Right renal cortex interstitium (tissue), 3 donors: ENCODE measurements at places on chromosomes 7 and 10. TPM values are rescaled to one million over a fixed set of nuclear protein-coding genes. Genes with fewer than 3 reads are reported as not detected.

GRCh38 chr10:62047960-62048383 is 146.5 kb downstream of the ARID5B start:
- no peak for DNase-seq

Gene OR6B1
- not detected for polyA plus RNA-seq

- DNase-seq, result no peak
Observed at GRCh38 chr7:139639563-139639962, 116.1 kb downstream of the CLEC2L start.

- DNase-seq, result no peak
Observed at GRCh38 chr7:5357951-5358350, 65.7 kb downstream of the TNRC18 start.

Gene TEX47
- polyA plus RNA-seq, result not detected

DNA sequence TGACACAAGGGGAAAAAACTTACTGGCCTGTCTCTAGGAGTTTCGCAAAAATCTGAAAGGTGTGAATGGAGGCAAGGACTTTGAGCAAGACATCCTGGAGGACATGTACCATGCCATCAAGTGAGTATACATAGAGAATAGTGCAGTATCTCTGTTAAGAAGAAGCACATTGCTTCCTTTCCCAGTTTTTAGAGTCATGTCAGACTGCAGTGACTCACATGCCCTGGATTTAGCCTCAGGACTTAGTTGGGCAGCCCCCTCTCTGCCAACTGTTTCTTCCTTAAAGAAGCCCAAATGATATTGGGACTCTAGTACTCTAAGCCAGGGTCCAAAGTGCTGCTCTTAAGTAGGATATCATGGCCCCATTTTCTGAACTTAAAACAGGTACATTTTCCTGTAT is 28.1 kb upstream of the NFKB2 start:
- DNase-seq, result no peak

GRCh38 chr10:11325817-11326216 is 285.6 kb downstream of the USP6NL start:
- DNase-seq, result no peak

GRCh38 chr7:158963771-158964241 is 107.4 kb downstream of the DYNC2I1 start:
- DNase-seq, result no peak

GRCh38 chr7:29588900-29589696 is 25.5 kb downstream of the PRR15 start:
- no peak for DNase-seq

DNA sequence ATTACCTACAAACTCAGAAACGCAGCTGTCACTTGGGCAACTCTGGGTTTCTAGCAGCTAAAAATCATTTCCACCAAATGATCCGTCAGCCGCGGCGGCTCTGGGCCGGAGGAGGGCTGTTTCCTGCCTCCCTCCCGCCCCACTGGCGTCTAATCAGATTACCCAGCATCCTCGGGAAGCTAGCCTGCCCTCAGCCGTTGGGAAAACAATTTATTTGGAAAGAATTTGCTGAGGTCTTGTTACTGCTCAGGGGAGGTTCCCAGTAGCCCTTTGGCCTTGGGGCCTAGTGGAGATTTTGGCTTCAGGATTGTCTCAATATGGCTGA is 65.0 kb upstream of the ADGRA1 start:
- no peak for DNase-seq

Gene IGF2BP3
- 57.9 TPM for polyA plus RNA-seq

DNA sequence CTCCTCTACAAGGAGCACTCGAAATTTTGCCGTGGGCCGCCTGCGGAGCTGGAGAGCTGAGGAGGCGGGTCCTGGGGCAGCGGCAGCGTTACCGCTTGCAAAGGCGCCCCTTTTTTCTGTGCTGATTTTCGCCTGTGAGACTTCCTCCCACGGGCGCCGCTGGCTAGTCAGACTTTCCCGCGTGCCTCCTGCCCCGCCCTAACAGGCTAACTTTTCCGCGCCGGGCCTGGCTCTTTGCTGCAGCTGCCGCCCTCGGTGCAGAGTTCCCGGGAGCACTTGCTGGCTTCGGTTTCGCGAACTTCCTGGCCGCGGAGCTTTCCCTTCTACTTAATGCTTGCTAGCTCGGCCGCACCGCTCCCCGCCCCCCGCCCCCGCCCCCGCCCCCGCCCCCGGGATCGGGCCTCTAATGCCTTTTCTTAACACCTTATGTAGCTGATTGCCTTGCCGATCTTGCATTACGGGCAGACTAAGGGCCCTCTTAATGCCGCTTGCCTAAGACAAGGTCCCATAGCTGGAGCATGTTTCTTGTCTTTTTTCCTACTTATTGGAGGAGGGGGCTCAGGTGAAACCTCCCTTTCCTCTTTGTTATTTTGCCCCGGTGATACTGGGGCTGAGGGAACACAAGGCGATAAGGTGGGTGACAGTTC is 37.9 kb upstream of the RASGEF1A start:
- no peak for DNase-seq

GRCh38 chr10:775245-776075 is 86.0 kb upstream of the DIP2C start:
- DNase-seq, result no peak
